CD4-positive, CD25-positive, alpha-beta regulatory T cell (primary cell): ENCODE measurements at places on chromosomes 16 and 17. TPM values are rescaled to one million over a fixed set of nuclear protein-coding genes. Genes with fewer than 3 reads are reported as not detected.

DNA sequence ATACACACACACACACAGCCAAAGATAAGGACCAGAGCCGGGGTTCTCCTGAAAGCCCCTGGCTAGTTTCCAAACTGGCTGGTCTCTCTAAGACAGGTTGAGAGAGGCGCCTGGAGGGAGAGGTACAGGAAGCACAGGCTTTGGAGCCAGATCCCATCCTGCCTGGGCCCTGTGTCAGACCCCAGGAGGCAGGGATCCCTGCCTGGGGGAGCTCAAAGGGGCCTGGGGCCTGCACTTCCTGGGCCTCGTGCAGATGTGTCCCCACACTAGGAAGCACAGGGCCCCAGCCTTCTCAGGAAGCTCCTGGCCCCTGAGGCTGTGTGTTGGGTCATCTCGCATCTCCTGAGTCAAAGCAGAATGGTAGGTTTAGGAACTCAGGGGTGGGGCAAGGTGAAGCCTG, 16.0 kb downstream of the SLC5A10 start:
- H3K36me3 ChIP-seq, result no peaks in the 10 kb centered on the region
- H3K4me1 ChIP-seq, result no peaks in the 10 kb centered on the region
- no peaks in the 10 kb centered on the region for H3K27me3 ChIP-seq
- no peak overlapping the region for H3K27ac ChIP-seq
- DNase-seq, result no peak

DNA sequence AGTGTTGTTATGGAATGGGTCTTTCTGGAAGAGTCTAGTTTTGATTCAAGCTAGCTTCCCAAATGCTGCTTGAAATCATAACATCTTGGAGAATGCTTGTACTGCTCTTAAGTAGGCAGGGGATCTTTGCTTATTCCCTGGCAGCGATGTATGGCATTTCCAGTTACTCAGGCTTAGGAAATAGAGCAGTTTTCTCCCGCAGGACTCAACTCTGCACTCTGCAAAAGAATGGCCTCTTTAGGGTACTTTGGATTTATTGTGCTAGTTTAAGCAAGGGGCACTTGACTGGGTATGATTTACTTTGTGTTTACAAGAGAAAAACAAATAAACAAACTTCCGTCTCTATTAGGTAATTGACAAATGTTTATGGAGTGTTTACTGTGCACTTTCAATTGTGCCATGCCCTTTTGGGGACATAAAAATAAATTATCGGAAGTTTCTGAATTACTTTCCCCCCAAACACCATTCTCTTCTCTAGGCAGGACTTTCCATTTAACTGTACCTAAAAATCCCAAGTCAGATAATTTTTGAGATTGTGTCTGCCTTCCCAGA, 164.0 kb downstream of the MAP2K6 start:
- H3K4me1 ChIP-seq, result no peaks in the 10 kb centered on the region
- H3K27me3 ChIP-seq, result peaks cover 16% of the 10 kb centered on the region
- H3K36me3 ChIP-seq, result no peaks in the 10 kb centered on the region

DNA sequence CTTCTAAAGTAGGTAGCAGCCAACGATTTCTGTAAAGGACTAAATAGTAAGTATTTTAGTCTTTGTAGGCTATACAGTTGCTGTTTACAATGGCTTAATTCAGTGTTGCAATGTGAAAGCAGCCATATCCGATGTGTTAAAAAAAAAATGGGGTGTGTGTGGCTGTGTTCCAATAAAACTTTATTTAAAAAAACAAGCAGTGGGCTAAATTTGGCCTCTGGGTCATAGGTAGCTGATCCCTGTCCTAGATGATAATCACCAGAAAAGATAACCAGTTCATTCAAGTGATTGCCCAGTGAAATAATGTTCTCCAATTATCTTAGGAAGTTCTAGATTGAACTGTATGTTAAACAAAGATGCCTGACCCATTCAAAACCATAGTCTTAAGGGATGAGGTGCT, 124.3 kb downstream of the MAP2K6 start:
- H3K36me3 ChIP-seq, result peaks cover 8% of the 10 kb centered on the region
- no peak for DNase-seq
- no peak overlapping the region for H3K27ac ChIP-seq
- no peaks in the 10 kb centered on the region for H3K27me3 ChIP-seq
- H3K4me3 ChIP-seq, result no peak overlapping the region

GRCh38 chr17:39643271-39643670, 6.3 kb downstream of the STARD3 start:
- no peak overlapping the region for H3K27ac ChIP-seq
- no peak overlapping the region for H3K4me3 ChIP-seq
- peaks cover 8% of the 10 kb centered on the region for H3K36me3 ChIP-seq
- no peak for DNase-seq

GRCh38 chr17:35103271-35103670, 16.4 kb downstream of the RAD51D start:
- H3K36me3 ChIP-seq, result peaks cover 58% of the 10 kb centered on the region
- H3K4me3 ChIP-seq, result no peak overlapping the region
- no peaks in the 10 kb centered on the region for H3K27me3 ChIP-seq

GRCh38 chr17:40309031-40309948, at the start of gene RARA:
RARA (plus strand) TSS chr17:40309180; CDS start chr17:40331219, 22,039 bp downstream.
- no peaks in the 10 kb centered on the region for H3K27me3 ChIP-seq
- DNase-seq, result no peak
- no peak within 1 kb of the TSS for H3K27ac ChIP-seq

GRCh38 chr17:21535686-21536375, 156.5 kb upstream of the KCNJ18 start:
- H3K4me3 ChIP-seq, result no peak overlapping the region
- H3K4me1 ChIP-seq, result no peaks in the 10 kb centered on the region
- H3K27ac ChIP-seq, result no peak overlapping the region
- no peak for DNase-seq

DNA sequence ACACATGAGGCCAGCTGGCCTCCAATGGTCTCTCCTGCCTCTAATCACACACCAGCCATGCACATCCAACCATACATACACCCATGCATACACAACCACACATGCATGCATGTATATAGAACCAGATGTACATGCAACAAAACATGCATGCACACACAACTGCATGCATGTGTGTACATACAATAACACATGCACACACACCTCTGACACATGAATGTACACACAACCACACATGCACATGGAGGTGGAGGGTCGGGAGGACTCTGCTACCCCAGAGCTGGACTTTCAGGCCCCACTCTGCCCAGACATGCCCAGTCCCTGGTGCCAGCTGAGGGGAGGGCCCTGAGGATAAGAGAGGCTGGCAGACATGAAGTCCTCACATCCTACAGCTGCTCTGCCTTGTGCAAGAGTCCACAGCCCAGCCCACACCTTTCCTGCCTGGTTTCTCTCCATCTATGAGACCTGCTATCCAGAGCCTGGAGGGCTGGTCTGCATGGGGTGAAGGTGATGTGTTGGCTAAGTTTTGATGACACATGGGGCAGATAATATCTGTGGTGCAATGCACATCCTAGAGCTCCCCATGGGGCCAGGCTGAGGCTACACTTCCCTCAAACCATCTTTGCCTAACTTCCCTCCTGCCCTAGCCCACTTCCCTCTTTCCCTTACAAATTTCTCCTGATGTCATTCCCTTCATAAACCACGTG, 50.9 kb upstream of the SDK2 start:
- H3K27ac ChIP-seq, result no peak overlapping the region
- no peak overlapping the region for H3K4me3 ChIP-seq
- no peaks in the 10 kb centered on the region for H3K36me3 ChIP-seq
- no peaks in the 10 kb centered on the region for H3K4me1 ChIP-seq

- H3K4me1 ChIP-seq, result no peaks in the 10 kb centered on the region
- H3K36me3 ChIP-seq, result no peaks in the 10 kb centered on the region
- H3K4me3 ChIP-seq, result no peak overlapping the region
- no peak for DNase-seq
- peaks cover 6% of the 10 kb centered on the region for H3K27me3 ChIP-seq
Observed at GRCh38 chr16:50523710-50524109, 24.5 kb upstream of the NKD1 start.

GRCh38 chr17:43982171-43982570, 22.3 kb upstream of the NAGS start:
- H3K27ac ChIP-seq, result no peak overlapping the region
- DNase-seq, result no peak
- H3K4me3 ChIP-seq, result no peak overlapping the region

DNA sequence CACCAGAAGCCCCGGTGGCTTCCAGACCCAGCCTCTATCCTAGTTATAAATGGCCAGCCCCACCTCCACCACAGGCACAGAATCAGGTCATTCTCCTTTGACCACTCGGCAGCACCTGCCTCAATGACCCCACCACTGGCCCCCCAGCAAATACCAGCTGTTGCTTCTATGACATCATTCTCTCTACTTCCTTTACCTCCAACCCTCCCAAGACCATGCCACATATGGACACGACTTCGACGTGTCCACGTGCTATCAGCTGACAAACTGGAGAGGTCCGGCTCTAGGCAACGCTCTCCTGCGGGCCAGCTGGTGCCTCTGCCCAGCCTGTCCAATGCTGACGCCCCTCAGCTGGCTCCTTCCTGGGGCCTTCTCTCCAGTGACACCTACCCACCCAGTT, 5.9 kb downstream of the ALYREF start:
- no peak overlapping the region for H3K4me3 ChIP-seq
- peaks cover 47% of the 10 kb centered on the region for H3K36me3 ChIP-seq
- H3K4me1 ChIP-seq, result peaks cover 11% of the 10 kb centered on the region
- no peaks in the 10 kb centered on the region for H3K27me3 ChIP-seq
- no peak overlapping the region for H3K27ac ChIP-seq
- DNase-seq, result no peak

DNA sequence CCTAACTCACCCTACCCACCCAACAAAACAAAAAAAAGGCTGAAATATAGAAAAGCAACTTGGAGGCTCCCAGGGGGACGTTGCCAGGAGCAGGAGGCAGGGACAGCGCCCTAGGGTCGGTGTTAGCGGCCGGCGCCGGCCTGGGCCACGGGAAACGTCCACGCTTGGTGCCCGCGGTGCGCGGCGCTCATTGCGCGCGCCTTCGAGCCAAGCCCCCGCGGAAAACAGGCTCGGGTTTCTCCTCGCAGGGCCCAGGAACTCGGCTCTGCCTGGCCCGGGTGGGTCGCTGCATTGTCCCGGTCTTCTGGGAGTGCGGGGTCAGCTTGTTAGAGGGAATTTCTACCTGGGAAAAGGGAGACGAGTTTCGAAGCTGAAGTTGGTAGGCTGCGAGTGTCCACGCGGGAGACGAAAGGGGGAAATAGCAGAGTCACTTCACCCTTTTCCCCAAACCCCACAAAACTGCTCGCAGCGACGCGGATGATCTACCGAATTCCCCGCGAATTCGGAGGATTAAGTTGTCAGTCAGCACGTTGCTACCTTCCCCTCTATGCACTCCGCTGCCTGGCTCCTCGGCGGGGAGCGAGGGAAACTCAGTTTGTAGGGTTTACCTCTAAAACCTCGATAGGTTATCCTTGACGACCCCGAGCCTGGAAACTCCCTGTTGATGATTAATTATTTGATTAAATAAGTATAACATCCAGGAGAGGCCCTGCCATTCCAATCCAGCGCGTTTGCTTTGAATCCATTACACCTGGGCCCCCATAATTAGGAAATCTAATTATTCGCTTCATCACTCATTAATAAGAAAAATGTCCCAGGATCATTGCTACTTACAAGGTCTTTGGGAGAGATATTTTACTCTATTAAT, 751 bp upstream of the FOXC2 start:
- no peaks in the 10 kb centered on the region for H3K36me3 ChIP-seq
- DNase-seq, result no peak
- H3K27ac ChIP-seq, result no peak overlapping the region
- H3K4me3 ChIP-seq, result no peak overlapping the region
- peaks cover 30% of the 10 kb centered on the region for H3K27me3 ChIP-seq
- H3K4me1 ChIP-seq, result peaks cover 15% of the 10 kb centered on the region

DNA sequence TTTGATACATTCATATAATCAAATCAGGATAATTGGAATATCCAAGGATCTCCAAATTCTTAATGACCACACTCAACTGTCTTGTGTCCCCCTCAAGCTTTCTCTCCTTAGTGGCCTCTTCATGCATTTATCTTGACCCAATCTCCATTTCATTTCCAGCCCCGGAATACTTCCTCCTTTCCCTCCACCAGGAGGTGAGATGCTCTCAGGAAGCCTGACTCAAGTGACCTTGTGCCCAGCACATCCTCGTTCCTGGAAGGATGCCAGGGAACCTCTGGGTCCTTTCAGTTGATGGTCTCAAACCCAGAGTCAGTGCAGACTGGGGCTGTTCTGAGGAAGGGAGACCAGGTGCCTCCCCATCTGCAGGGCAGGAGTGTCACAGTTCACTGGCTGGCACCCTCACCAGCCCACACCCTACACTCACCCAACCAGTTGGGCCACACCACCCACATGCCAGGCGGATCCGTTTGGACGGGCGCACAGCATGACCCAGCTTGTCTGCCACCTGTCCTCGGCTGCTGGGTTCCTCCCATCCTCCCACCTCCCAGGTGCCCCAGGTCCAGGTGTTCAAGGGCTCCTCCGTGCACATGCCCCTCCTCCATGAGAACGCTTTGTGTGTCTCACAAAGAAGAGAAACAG, 14.0 kb upstream of the EMP2 start:
- no peak overlapping the region for H3K4me3 ChIP-seq
- H3K27ac ChIP-seq, result no peak overlapping the region
- no peaks in the 10 kb centered on the region for H3K4me1 ChIP-seq

DNA sequence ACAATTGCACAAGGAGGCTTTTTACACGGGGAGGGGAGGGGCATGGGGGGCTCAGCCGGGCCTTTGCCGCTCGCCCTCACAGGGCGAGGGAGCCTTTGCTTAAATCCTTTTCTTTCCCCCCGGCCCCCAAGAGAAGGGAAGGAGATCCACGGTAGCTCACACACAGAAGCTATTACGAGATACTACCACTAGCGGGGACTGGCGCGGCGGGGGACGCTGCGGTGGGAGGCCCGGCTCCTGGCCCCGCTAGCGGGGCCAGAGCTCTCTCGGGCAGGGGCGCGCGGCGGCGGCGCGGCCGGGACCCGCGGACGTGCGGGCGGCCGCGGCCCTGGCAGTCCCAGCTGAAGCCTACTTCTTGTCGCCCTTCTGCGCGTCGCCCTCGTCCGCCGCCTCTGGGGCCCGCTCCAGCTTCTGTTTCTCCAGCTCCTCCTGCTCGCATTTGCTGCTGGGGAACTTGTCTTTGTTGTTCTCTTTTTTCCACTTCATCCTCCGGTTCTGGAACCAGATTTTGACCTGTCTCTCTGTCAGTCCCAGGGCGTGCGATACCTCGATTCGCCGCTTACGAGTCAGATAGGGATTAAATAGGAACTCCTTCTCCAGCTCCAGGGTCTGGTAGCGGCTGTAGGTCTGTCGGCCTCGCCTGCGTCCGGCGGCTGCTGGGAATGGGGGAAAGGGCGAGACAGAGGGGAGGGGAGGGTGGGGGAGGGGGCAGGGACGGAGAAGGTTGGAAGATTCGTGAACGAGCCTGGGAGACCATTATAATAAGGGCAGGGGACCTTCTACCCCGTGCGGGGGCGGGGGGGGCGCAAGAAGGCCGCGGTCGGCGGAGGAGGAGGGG, 2.0 kb downstream of the HOXB8 start:
- H3K36me3 ChIP-seq, result no peaks in the 10 kb centered on the region
- peaks cover 65% of the 10 kb centered on the region for H3K4me1 ChIP-seq
- no peak overlapping the region for H3K27ac ChIP-seq

- no peak for DNase-seq
- peaks cover 38% of the 10 kb centered on the region for H3K4me1 ChIP-seq
- H3K27me3 ChIP-seq, result no peaks in the 10 kb centered on the region
- H3K36me3 ChIP-seq, result no peaks in the 10 kb centered on the region
Observed at GRCh38 chr16:87780385-87780989, 14.7 kb upstream of the KLHDC4 start.

The GAS2L2 gene
- total RNA-seq, result not detected

The TSNAXIP1 gene
- 0.39 TPM for total RNA-seq

The MRPL58 gene
- total RNA-seq, result 25.7 TPM

The ANKRD40CL gene
- not detected for total RNA-seq

The NPIPB9 gene
- total RNA-seq, result 5.8 TPM
